ENCODE measurements at places on chromosomes 6 and 20.

DNA sequence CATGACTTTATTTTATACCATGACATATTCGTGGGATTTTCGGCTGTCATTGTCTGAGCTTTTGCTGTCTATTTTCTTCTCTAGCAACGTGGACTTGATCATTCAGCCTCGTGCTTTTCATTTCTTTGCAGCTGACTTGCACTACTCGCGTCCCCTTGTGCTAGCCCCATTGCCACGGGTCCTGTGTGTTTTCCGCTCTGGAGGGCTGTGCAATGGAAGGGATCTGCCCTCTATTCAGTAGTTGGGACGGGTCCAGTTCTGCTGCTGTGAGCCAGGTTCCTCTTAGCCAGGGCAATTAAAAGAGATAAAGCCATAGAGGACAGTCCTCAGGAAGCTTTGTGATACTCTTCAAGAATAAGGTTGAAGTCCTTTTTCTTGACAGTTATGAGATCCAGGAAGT is 17.6 kb downstream of the NEDD9 start:
- no peak for DNase-seq

GRCh38 chr6:53306819-53307347 is 41.9 kb downstream of the ELOVL5 start:
- DNase-seq: peak; percentile 13

- DNase-seq: no peak
Observed at GRCh38 chr20:19937218-19937617, 79.9 kb upstream of the NAA20 start.

GRCh38 chr6:142329486-142330113 is 27.8 kb downstream of the ADGRG6 start:
- no peak for DNase-seq

- DNase-seq: no peak
Observed at GRCh38 chr6:43846556-43846955, 76.5 kb downstream of the VEGFA start.

DNA sequence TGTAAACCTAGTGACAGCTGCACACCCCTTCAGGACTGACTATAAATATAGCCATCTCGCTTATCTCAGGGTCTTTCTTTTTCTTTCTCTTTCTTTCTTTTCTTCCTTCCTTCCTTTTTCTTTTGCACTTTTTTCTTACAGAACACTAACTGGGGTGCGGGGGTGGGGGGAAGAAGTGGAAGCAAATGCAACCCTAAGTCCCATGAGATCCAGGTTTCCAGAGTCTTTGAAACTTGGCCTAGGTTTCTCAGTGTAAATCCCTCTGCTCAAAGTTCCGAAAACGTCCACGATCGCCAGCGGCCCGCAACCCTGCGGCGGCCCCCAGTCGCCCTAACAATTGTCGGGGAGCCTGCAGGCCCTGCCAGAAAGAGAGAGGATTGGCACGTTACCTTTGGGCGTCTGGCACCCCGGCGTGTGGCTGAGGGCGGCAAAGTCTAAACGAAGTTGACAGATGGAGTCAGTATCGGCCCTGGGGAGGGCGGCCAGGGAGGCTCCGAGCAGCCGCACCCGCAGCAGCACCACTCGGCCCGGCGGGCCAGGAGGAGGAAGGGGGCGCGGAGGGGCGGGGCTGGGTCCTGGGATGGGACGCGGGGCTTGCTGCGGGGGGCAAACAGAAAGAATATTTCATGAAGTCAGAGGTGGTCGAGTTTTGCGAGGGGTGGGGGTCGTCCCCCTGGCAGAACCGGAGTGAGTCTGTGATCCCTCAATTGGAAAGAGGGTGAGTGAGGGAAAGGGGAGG is 577 bp upstream of the FOXF2 start:
- DNase-seq: no peak

- no peak for DNase-seq
Observed at GRCh38 chr6:130409418-130410100, 43.7 kb downstream of the TMEM200A start.

DNA sequence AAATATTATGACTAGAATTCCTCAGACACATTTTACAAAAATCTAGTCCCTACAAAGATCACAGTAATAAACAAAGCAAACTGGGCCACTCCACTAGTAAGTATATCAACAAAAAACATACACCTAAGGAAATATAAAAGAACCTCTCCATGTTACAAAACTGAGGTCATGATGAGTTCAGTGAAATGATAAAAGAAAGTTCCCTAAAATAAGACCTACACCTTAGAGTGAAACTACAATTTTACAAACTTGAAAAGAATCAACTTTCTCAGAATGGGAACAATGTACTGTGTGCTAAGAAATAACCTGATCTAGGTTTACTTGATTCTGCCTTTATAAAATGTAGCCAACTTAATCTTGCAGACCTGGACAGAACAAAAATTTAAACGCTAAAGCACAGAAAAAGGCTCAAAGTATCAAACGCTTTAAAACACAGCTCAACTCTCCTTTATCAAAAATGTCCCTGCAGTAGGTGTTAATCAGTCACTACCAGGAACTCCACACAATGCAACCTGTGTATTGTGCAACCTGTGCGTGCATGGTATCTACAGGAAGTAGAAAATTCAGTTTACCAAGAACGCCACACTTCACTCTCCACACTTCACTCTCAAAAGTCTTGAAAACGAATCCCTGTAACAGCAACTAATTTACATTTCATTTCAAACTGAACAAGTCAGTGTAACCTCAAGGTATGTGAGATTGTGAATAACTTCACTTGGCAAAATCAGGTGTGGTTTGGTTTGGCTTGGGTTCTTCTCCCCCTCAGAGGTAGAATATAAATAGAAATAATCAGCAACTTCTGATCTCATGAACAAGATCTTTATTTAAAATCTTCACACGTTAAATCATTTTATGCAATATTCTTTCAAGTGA is 1.8 kb downstream of the RALGAPA2 start:
- DNase-seq: no peak

- DNase-seq: no peak
Observed at GRCh38 chr6:56541030-56541600, 101.6 kb downstream of the DST start.

DNA sequence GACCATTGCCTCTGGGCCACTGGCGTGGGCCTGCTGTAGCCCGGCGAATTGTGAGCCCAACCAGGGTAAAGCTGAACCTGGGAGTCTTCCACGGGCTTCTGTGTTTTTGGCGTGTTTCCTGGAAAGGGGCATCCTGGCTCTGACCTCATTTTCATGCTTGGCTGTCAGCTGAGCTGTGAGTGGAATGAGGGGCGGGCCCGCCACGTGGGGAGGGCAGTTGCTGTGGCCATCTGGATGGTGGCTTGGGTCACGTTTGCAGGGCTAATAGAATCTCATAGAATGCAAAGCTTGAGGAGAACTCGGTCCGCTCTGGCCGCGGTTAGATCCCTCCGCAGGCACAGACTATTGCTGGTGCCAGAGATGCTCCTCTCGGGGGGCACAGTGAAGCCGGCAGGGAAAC is 263.0 kb downstream of the SMOC2 start:
- no peak for DNase-seq

GRCh38 chr6:24864343-24864742 is 65.6 kb upstream of the ARMH2 start:
- DNase-seq: no peak

DNA sequence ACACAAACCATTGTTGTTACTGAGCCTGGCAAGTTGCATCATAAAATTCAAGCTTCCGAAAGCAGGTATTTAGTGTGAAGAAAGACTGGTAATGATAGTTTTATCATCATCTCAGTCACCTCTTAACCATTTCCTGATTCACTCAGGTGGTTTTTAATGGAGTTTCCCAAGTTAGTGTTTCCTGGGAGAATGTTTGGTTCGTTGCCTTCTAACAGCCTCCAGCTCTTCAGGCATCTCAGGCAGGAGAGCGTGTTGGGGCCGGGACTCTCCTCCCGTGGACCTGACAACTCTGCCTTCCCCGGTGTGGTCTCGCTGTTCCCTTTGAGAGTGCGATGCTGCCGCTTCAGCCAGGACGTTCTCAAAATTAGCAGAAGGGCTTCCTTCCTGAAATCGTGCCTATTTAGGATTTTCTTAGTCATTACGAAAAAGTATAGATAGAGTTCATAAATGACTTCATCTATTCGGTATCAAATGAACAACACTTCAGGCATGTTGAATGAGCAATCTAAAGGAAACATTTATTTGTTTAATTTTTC is 105.0 kb upstream of the QKI start:
- no peak for DNase-seq

DNA sequence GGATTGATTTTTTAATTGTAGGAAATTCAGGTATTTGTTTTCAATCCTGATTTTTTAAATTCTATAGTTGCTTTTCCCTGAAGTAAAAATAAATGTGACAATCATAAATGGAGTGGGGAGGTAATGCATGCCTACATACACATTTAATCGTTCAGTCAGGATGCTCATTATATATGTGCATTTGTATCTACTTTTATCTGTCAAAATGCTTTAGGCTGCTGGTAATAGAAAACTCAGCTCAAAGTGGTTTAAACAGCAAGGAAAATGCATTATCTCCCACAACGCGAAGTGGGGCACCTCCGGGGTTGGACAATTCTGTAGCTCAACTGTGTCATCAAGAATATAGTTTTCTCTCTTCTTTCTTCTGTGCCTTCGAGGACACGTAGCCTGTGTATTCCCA is 116.4 kb upstream of the SASH1 start:
- no peak for DNase-seq

GRCh38 chr20:57663681-57664451 is 43.6 kb upstream of the ZBP1 start:
- DNase-seq: no peak

- no peak for DNase-seq
Observed at GRCh38 chr6:163570579-163571231, 156.2 kb downstream of the QKI start.

GRCh38 chr6:53593001-53593488 is 48.1 kb upstream of the GCLC start:
- DNase-seq: no peak
